ENCODE measurements at places on chromosomes 7 and 10. TPM values are rescaled to one million over a fixed set of nuclear protein-coding genes. Genes with fewer than 3 reads are reported as not detected.

The GHRHR gene
- not detected for total RNA-seq

The PHKG1 gene
- total RNA-seq = not detected

DNA sequence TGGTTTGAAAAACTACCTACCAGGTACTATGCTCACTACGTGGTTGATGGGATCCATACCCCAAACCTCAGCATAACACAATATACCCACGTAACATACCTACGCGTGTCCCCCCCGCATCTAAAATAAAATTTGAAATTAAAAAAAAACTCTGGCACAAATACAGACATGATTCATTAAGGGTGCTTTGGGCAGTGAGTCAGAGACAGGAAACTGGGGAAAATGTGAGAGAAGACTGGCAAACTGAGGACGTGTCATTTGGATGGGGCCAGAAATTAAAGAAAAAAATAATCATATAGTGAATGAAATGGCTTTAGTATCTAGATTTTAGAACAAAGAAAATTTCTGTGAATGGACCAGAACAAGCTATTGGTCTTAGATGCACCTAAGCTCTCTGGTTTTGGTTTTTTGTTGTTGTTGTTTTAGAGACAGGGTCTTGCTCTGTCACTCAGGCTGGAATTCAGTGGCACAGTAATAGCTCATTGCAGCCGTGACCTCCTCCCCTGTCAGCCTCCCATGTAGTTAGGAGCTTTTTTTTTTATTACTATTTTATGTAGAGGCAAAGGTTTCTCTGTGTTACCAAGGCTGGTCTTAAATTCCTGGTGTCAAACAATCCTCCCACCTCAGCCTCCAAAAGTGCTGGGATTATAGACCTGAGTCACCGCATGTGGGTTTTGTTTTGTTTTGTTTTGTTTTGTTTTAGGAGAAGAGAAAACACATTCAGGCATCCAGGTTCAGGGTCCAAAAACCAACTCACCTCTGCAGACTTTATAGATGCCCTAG, 5.9 kb upstream of the PRSS58 start:
- ATAC-seq = no peak

DNA sequence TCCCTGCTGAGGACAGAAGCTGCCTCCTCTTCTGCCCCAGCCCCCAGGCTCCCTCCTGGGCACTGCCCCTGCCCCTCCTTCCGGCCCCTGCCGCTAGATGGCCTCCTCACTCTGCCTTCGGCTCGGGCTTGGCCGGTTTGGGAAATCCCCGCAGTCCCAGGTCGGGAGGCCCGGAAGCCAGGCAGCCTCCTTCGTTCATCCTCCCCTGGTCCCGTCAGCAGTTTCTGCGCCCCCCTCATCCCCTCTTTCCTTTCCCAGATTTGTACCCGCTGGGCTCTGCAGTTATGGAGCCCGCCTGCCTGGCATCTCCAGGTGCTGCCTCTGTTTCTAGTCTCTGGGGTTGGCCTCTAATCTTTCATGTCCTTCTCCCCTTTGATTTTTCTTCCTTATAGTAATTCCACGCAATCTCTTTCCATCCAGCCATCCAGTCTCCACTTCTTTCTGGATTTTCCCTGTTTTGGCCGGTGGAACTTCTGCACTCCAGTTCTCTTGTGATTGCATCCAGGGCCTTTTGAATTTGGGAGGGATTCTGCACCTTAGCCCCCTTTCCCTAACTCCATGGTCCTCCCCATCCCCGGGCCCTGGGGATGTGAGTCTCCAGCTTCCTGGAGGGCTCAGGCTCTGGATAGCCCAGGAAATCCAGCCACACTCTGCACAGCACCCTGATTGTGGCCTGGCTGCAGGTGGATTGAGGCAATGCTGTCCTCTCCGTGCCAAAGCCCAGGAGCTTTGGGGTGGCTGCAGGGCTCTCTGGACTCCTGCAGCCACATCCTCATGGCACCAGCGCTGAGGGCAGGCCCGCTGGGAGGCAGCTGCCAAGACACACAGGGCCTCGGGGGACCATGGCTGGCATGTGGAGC, 3.3 kb upstream of the SHH start:
- no peak for ATAC-seq

DNA sequence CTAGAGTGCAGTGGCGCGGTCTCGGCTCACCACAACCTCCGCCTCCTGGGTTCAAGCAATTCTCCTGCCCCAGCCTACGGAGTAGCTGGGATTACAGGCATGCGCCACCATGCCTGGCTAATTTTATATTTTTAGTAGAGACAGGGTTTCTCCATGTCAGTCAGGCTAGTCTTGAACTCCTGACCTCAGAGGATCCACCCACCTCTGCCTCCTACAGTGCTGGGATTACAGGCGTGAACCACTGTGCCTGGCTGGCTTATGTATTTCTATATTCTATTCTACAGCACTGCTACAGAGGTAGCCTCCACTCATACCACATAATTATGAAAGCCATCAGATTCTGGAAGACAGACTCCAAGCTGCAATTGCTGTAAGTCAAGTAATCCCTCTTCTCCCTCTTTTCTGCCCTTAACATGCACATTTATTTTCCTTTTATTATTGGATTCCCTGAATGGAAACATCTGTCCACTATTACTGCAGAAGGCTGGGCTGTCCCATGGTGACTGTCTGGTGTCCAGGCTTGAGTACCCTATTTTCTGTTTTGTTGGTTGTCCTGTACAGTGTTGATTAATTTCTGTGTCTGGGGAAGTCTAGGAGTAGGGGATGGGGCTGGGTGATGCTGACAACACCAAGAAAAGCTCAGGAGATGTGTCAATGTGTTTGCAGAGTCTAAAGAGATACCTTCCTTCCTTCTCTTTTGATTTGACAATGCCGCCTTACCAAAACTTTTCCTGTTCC, 5.8 kb upstream of the ZNF487 start:
- ATAC-seq = no peak

DNA sequence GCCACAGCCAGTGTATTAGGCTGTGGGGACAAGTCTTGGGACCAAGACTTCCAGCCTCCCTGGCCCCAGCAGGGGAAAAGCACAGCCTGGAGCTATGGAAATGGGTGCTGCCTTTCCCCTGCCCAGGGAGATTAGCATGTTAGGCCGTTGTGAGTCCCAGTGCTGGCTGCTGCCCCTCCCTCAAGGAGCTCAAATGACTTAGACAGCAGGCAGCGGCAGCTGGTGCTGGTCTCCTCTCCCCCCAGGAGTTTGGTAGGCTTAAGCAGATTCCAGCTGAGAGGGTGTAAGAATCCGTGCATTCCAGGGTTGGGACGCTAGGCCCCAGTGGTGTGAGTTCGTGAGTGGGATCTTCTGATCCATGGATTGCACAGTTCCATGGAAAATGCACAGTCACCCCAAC, 301.5 kb upstream of the PHF14 start:
- no peak for ATAC-seq

DNA sequence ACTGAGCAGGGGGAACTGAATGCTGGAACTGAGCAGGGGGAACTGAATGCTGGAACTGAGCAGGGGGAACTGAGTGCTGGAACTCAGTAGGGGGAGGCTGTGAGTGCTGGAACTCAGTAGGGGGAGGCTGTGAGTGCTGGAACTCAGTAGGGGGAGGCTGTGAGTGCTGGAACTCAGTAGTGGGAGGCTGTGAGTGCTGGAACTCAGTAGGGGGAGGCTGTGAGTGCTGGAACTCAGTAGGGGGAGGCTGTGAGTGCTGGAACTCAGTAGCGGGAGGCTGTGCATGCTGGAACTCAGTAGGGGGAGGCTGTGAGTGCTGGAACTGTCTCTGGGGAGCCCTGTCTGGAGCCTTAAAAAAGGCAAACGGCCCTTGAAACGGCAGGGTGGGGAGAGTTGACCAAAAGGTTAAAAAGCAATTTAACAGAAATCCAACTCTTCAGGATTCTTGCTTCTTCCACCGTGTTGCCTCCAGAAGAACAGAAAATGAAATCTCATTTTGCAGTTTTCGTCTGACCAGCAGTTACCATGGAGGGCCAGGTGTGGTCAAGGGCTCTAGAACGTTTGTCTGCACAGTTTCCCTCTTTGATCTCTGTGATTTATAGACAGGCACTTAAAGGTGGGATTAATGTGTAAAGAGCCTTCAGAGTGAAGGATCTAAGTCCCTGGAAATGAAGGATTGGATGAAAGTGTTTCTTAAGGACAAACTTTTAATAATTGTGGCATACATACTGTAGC, 19.1 kb downstream of the DOCK1 start:
- ATAC-seq = no peak

- ATAC-seq = no peak
These were observed 79.6 kb downstream of the SVIL start for GRCh38 chr10:29555091-29555745.

The PRKCQ gene
- total RNA-seq = 3.0 TPM

DNA sequence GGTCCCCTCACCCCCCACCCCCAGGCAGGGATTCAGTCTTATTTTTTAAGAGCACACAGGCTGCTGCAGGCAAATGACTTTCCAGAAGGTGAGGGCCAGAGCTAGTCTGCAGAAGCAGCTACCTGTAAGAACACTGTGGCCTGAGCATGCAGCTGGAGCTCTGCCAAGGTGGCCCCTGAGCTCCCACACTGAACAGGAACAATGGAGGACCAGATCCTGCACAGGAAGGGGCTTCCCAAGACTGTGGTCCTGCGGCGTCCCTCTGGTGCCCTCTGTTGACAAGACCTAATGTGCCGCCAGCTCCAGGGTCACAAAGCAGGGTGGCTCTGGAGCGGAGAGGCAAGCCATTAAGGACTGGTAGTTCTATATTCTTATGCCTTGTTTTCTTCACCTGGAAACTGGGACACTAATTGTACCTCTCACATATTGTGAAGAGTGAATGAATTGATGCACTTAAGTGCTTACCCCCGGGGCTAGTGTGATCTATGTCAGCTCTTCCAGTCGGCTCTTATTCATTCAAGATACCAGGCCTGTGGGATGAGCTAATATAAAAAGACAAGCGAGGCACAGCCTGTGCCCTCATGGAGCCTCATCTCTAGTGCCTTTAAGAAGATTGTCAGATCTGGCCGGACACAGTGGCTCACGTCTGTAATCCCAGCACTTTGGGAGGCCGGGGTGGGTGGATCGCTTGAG, 8.0 kb upstream of the BEND7 start:
- ATAC-seq = no peak

The PNLIPRP1 gene
- total RNA-seq = not detected

DNA sequence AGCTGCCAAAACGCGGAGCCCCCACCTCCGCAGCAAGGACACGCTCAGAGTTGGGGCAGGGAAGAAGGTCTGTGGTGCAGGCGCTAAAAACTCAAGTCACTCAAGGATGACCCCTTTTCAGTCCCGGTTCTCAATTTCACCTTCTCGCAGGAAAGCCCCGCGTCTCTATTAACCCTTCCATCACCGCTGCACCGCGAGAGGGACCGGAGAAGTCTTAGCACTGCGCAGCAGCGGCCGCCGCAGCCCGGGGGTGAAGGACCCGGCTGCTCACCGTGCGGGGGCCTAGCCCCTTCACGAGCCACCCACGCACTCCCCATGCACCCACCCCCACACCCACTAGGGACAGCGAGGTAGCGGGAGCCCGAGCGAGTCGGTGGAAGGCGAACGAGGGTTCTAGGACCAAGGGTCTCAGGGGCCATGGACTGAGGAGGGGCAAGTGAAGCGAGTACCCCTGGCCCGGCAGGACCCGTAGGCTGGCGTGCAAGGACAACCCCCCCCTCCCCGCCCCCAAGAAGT, 162.9 kb downstream of the SH3PXD2A start:
- ATAC-seq = no peak

The WNT8B gene
- not detected for total RNA-seq

The SLC18A2 gene
- 0.82 TPM for total RNA-seq

DNA sequence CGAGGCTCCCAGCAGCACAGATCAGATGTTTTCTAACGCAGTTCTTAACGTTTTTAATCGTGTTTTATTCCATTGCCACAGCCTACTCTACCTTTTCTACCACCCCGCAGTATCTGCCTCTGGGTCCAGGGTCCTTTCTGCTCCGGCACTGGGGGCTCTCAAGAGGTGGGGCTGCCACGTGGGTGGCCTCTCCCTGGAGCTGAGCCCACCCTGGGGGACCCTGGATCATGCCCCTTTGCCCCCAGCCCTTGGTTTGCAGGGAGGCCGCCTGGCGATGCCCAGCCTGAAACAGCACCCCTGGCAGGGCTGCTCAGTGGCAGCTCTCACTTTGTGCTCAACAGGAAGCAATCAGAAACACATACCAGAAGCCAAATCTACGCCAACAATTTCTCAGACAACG, 25.3 kb downstream of the PDIA4 start:
- no peak for ATAC-seq

GRCh38 chr10:44193567-44194220, 191.2 kb downstream of the CXCL12 start:
- ATAC-seq = no peak
